ENCODE measurements at places on chromosomes 3 and 15.

DNA sequence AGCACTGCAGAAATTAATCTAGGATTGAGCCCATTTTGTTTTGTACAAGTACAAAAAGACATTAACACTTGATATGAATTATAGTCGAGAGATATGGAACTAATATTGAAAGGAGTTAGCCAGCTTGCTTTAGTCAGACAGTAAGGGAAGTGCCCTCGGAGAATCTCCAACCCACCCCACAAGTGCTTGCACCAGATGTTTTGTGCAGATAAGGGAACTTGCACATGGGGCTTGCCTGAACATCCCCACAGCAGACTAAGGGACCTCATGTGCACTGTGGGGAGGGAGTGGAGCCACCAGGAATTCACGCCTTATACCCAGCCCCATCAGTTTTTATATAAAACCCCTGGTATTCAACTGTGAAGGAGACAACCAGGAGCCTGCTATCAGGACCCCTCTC, 122.3 kb downstream of the EFHB start:
- no peak for DNase-seq

GRCh38 chr3:156664011-156664830, 10.2 kb upstream of the TIPARP start:
- no peak for DNase-seq

- no peak for DNase-seq
These were observed 95.2 kb upstream of the RBMS3 start for GRCh38 chr3:29185706-29186105.

DNA sequence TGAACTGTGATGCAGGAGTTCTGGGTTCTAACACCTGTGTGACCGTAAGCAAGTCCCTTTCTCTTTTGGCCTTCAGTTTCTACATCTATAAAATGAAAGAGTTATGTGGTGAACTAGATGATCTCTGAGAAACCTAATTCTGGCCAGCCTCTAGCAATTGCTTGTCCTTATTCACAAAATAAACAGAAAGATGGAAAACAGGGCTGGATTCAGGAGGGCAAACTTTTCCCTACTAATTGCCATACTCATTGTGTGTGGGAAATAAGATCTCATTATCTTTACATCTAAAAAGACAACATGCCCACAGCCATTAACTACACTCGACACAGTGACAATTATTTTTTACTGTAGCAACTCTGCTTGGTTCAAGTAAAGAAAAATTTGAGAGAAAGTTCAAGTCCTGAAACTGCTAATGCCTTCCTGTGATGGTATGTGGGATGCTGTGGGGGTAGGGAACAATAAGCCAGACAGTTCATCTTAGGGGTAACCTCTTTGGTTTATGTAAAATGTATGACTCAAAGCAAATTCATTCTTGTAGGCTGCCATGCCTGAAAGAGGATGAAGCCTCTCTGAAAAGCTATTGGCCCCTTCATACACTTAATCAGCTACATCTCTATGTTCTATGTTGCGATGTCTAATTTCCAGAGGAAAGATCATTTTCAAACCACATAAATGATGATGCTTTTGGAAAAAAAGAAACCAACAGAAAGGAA, 177.6 kb upstream of the BCL6 start:
- no peak for DNase-seq

GRCh38 chr15:34038023-34038870, 757 bp downstream of the AVEN start:
- DNase-seq = peak; percentile 17

GRCh38 chr15:55823699-55824340, 80.9 kb upstream of the PRTG start:
- DNase-seq = no peak

- DNase-seq = no peak
These were observed 10.0 kb downstream of the TMEM62 start for GRCh38 chr15:43143203-43143941.

DNA sequence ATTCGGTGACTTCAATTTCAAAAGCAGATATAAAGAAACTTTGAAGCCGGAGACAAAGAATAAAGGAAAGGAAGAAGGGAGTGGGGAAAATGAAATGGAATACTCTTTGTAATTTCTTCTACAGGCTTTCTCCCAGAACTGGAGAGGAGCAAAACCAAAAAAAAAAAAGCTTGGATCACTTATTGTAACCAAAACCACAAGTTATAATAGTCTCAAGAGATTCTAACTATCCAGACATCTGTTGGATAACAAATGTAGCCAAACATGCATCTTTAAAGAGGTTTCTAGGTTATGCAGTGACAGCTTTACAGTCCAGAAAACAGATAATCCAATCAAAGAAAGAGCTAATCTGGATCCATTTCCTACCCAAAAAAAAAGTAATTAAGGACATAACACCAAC, 36.2 kb downstream of the VGLL3 start:
- no peak for DNase-seq

GRCh38 chr15:33008284-33008995, 186.1 kb downstream of the FMN1 start:
- DNase-seq = no peak

DNA sequence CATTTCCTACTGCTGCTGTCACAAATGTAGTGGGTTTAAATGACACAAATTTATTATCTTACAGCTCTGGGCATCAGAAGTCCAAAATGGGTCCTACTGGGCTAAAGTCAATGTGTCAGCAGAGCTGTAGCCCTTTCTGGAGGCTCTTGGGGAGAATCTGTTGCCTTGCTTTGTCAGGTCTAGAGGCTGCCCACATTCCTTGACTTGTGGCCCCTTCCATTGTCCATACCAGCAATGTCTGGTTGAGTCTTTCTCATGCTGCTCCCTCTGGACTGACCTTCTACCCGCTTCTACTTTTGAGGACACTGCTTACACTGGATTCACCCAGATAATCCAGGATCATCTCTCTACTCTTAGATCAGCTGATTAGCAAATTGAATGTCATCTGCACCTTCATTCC, 3.0 kb downstream of the IL12A start:
- no peak for DNase-seq

DNA sequence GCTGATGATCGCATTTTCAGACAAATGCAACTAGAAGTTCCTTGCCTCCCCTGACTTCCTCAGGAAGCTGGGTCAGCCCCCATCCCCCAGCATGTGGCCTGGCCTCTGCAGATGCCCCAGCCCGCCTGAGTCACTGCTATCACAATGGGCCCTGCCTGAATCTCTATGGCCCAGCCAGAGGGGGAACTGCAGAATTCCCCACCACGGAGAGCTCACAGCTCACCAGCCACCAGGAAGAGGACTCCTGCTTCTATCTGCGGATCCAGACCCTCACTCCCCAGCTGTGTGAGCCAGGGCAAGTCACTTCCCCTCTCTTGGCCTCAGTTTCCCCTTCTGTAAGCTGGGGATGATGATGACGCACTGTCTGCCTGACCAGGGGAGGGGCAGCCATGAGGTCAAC, 6.9 kb downstream of the PLXND1 start:
- no peak for DNase-seq

DNA sequence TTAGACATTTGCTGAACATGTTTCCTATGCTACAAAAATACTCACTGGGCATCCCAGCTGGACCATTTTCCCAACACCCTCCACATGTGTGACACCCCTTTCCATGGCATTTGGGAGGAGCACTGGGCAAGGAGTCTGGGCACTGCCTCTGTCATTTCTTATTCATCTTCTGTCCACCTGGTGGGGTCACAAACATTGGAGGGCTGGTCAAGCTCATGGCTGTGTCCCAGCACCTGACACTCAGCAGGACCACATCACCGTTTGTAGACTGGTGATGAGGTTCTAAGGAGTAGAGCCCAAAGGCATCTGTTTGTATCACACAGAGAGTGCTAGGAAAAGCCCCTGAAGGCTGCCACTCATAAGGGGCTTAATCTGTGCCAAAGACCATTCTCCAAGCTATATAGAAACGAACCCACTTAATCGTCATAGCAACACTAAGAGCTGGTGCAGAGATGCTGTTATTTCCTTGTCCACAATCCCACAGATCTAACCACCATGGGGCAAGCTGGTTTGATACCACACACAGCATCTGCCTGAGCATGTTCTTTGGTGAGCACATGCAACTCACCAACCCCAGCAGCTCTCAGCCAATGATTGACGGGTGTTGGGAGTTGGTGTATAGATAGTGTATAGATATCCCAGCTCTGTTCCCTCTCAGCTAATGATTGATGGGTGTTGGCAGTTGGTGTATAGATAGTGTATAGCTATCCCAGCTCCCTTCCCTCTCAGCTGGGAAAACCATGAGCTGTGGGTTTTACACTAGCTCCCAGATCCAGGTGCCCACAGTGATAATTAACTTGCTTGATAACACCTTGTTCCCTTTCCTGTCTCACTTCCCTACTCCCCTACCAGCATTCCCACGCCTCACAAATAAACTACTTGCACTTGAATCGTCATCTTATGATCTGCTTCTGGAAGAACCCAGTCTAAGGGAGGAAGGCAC, 42.7 kb upstream of the ATP2B2 start:
- DNase-seq = no peak

DNA sequence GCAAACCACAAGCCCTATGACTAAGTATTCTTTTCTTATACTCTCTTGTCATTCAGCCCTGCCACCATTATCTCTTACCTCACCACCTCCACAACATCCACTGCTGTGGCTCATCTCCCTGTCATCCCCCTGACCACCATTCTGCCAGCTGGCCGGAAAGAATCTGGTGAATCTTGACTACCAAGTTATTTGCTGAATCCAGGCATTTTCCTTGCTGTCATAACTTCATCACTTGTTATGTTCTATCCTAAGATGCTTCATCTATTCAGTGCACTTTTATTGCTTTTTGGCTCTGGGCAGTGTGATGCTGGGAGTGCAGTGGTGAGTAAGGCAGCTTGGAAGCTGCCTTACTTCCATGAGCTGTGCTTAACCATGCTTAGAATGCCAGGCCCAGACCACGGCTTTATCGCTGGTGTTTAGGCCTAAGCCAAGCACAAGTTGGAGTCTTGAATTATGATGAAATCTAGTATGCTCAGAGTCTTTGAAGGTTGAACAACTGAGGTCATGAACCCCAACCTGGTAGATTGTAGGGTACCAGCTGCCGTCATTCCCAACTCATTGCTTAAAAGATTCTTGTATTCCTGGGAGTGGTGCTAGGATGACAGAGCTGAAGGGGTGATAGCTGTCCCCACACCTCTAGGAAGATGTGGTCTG, 27.0 kb upstream of the APH1B start:
- DNase-seq = no peak

- no peak for DNase-seq
These were observed 330.8 kb downstream of the TIGIT start for GRCh38 chr3:114624571-114625181.

GRCh38 chr15:43516185-43516584, 1.2 kb upstream of the MAP1A start:
- DNase-seq = no peak

- DNase-seq = no peak
These were observed 134.5 kb downstream of the FBN1 start for GRCh38 chr15:48510976-48511375.

GRCh38 chr3:126109146-126109879, 25.4 kb upstream of the SLC41A3 start:
- no peak for DNase-seq

DNA sequence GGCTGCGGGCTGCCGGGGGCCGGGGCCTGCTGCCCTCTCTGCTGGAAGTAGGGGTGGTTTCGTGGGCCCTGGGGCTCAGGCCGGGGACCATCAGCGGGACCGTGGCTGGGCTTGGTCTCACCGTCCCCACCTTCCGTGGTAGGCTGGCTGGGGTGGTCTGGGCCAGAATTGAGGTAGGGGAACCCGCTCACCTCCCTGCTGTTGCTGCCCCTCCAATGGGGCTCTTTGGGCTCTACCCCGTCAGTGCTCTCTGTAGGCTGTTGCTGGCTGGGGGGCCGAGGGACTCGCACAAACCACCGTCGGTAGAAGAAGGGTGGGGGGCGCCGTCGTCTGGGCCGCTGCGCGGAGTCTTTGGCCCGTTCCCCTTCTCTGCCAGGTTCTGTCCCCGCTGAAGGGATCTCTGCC, 23.4 kb downstream of the RGMA start:
- DNase-seq = no peak

DNA sequence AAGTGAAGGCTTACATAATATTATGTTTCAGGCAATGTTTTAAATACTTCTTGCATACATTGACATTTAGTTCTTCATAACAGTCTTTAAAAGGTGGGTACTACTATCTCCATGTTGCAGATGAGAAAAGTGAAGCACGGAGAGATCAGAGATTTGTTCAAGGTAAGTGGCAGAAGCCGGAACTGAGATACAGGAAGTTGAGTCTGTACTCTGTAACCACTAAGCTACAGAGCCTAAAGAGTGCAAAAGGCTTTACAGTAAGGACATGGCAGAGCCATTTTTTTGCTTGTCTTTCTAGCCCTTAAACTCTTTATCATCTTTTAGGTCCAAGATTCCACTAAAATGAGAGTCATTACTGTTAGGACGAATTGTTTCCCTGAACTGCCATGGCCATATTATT, 186.5 kb upstream of the PEX5L start:
- DNase-seq = no peak

DNA sequence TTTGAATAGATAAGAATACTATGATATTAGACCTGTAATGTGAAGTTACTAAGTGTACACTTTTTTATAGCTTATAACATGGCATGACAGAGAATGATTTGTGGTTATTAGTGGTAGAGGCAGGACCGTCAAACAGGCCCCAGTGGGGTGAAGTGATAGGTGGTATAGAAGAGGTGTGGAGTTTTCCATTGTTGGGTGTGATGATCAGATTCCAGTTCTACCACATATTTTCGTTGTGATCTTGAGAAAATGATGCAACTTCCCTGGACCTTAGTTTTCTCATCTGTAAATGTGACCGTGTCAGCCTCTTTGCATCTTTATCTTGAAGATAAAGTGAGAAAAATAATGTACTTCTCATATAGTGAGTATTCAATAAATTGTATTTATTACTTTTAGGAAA, 30.3 kb upstream of the UTS2B start:
- DNase-seq = no peak

GRCh38 chr3:132311841-132312240, 5.4 kb upstream of the ACP3 start:
- DNase-seq = no peak

DNA sequence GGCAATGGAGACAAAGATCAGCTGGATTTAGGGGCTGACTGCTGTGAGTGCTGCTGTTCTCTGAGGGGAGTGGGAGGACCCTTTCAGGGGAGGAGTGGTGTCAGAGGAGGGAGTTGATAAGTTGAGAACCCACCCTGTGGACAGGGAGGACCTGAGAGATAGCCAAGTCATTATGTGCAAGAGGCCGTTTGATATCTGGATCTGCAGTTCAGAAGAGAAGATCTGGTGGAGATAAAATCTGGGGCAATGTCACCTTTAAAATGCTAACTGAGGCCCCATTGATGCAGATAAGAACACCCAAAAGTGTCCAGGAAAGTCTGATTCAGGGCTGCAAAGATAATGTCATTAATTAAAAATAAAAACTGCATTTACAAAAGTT, 256.1 kb upstream of the HES1 start:
- no peak for DNase-seq

DNA sequence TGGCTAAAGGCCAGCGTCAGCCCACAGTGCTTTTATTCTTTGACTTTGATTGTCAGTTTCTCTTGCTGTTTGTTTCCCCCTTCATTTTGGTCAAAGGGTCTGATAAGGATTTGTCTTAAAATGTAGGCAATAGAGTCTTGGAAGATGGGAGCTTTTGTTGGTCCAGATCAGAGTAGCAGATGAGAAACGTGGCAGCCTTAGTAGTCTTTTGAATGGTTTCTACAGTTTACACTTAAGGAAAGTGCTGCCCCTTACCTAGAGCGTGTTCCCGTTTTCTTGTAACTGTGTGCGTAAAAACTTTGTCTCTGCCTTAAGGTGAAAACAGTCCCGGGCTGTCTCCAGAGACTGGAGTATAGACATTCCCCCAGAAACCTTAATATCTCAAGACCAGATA, 630 bp downstream of the LXN start:
- no peak for DNase-seq

GRCh38 chr3:97871801-97872524, 50.2 kb downstream of the CRYBG3 start:
- DNase-seq = no peak
